ENCODE measurements at places on chromosomes 2 and 18.

GRCh38 chr2:37856101-37856751 is 68.9 kb upstream of the RMDN2 start:
- DNase-seq: no peak

DNA sequence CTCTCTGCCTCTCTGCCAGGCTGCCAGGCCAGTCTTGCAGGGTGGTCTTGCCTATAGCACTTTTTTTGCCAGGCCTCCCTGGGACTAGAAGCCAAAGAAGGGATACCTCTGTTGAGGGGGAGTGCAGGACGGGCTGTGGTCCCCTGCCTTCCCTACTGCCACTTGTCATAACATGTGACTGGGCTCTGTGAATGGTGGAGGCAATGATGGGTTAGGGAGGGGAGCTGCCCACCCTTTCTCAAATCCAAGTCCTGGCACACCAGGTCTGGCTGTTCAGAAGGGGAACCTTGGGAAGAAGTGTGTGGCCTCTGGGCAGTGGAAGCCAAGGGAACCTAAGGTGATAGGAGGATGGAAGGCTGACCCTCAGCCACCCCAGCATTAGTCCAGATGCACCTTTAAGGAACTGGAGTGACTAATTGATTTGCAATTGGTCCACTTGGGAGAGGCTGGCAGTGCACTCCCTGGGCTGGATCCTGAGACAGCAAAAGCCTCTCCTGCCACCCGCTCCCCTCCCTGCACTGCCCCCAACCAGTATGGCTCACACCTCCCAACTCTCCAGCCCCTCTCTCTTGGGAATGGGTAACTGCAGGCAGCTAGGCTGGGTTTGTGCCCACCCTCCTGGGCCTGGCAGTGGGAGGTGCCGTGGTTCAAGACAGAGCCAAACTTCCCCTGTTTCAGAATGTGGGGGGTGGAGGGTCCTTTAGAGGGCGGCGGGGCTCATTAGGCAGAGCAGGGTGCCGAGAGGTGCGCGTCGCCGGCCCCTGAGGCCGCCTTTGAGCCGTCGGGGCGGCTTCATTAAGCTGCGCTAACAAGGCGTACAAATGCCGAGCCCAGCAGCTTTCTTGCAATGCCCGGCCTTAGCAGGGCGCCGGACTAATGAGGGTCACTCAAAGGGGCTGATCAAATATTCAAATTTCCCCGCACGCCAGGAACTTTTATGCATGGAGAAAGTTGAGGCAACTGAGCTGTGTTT is 4.5 kb upstream of the SIX3 start:
- no peak for DNase-seq

DNA sequence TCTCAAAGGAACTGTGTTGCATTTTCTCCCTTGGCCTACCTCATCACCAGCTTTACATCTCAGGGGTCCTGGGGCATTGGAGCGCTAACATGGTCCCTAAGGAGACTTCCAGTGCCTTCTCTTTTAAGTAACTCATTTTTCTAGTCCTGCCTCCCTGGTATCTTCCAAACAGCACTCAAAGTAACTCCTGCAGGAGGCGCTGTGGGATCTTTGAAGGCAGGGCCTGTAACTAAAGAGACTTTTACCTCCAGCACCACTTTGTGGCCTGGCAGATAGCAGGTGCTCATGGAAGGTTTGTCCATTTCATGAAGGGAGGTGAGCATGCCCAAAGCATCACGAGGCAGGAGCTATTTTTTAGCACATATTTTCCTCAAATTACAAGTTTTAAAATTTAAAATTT is 411.0 kb upstream of the GYPC start:
- peak; percentile 12 for DNase-seq

GRCh38 chr18:76350134-76351025 is 144.7 kb downstream of the ZNF516 start:
- DNase-seq: no peak

DNA sequence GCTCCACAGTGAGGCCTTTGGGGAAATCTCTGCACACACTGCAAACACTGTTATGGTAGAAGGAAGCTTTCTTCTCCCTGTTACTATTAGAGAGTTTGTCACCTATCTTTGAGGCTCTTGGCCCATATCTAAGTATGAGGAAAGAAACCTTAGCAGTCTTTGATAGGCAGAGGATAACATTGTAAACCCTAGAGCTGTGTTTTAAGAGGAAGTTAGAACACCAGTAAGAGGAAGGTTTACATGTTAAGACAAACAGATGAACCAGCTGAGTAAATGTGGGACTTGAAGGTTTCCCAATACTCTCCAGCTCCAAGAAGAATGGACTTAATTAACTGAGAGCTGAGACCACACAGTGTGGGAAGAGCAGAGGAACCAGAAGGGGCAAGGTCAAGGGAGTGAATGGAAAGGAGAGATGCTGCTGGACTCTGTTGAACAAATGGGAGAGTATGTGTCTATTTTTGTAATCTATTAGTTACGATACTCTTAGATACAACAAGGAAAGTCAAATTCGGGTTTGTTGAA is 257.0 kb downstream of the DPP10 start:
- no peak for DNase-seq

DNA sequence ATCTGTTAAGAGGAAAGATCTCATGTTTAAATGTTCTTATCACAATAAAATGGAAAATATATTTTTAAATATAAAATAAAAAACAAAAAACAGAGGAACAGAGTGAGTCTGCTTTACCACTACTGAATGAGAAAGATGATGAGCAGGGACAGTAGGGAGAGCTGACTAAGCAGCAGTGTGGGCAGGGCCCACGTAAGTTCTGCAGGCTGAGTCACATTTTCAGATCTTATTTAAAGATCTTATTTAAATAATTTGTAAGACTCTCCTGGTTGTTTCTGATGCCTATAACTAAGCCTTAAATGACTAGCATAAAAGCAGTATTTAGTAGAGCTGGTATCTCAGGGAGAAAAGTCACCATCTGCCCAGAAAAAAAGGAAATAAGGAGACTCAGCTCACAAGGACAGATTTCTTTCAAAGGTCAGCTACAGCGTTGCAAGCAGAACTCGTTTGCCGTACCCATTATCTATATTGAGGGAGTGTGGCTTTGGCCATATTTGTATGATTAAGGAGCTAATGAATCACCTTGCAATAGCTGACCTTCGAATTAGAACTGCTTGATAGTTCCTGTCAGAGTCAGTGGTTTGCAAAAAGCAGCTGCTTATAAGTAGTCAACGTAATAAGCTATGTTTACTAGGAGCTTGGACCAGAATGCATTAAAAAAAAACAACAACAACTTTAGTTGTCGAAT is 322.1 kb upstream of the CHAC2 start:
- DNase-seq: no peak

DNA sequence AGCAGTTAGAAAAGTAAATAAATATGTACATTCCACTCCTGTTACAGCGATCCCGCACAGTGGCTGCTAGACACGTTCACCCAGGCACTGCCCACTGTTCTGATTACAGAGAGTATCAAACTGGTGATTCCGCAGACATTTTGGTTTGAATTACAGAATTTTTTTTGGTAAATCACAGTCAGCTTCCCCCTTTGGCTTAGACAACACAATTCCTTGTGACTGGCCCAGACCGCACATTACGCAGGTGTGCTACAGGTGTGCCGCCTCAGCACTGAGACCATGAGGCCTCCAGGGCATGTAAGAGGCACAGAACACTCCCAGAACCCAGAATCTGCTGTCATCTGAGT is 112.3 kb downstream of the PXDN start:
- DNase-seq: no peak

DNA sequence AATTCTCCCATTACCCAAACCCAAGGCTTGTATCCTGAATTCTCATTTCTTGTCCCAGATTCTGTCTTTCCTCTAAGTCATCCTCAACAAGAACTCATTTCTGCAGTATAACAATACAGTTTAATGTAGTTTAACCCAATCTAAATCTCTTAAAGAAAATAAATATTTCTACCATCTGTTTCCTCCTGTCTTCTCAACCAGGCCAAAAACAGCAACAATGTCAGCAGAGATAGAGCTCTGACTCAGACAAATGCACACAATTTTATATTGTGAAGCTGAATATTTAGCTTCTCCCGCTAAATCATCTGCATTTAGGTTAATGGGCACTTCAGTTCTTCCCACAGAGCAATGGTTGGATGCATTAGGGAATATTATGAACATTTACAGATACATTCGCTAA is 35.7 kb upstream of the KYNU start:
- no peak for DNase-seq

DNA sequence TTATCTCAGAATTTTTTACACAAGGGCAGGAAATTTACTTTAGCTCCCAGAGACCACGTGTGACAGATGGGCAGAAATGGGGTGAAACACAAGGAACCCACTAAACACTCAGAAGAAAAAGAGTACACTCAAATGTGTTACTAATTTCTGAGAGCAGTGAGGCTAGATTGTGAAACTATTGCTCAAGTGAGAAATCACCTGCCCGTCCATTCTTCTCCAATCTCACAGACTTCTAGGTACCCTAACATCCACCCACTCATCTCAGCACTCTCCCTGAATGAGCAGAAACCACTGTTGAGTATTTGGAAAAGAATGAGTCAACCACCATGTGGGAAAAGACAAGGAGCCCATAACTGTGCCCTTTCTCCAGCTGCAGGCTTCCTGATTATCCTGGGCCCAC is 293.0 kb upstream of the CDH2 start:
- DNase-seq: no peak

GRCh38 chr18:38695559-38696280 is 1130.1 kb upstream of the CELF4 start:
- no peak for DNase-seq

DNA sequence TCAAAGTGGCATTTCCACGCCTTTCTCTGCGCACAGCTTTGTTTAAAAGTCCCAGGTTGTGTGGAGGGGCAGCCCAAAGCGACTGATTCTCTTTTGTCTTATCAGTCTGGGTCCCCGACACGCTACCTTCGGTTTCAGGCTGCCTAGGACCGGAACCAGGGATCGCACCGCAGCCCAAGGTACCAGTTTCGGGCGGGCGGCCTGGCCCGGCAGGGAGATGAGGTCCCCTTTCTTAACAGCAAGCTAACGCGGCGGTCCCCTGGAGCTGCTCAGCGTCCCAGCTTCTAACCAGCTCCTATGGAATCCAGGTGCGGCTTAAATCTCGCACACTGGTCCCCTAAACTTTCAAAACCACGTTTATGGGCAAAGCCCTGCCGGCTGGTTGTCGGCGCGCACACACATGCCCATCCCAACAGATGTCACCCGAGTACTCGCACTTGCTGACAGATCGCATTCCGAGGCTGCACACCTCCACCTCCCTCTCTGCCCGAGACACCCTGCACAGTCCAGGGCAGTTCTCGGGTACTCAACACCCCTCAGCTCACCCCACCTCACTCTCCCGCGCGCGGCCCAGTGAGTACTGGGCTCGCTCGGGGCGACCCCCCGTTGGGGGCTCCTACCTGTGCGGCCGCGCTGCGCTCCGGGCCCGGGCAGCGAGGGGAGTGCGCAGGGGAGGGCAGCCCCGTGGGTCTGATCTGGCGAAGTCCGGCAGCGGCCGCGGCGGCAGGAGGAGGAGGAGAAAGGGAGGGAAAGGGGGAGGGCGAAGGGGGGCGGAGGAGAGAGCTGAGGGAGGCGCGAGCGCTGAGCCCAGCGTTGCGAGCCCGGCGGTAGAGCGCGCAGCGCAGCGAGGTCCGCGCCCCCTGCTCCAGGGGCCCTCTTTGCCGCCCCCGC is at the start of gene EFEMP1:
Gene EFEMP1 (minus strand): TSS at position 692 of the 891 bp plus-strand sequence. CDS start 1,342 bp downstream, outside the sequence.
- no peak for DNase-seq

- no peak for DNase-seq
These were observed 207.7 kb upstream of the CTAGE1 start for GRCh38 chr18:22625406-22625805.

GRCh38 chr2:57821088-57821487 is 225.5 kb upstream of the VRK2 start:
- no peak for DNase-seq

- DNase-seq: no peak
These were observed 105.0 kb downstream of the AGAP1 start for GRCh38 chr2:235598532-235599531.

- DNase-seq: peak; percentile 34
These were observed 19.0 kb upstream of the CCNYL1 start for GRCh38 chr2:207692206-207693065.

DNA sequence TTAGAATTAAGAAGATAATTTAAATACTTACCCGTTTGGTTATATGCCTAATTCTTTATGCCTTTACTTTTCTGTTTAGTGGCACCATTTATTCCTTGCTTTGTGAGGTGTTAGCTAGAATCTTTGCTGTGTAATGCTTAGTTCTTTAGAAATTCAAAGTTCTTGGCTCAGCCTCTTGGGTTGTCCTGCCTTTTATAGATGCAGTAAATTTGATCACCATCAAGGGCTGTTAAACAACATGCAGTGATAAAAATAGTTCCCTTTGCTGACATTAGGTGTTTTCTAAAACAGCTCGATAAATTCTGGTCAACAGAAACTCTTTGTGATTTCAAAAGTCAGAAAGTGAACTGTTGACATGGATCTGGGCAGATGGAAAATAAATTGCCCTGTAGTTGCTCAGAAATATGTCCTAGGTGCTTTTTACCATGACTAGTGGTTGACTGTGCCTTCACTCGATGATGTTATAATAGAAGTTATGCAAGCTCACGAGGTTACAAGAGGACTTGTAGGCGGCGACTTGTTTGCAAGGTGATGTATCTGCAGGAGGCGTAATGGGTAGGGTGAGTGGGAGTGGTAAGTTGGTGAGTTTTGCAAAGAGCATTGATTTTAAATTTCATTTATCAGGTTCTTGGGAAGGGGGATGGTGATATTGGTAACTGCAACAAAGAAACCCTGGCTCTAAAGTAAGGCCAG is 52.1 kb downstream of the LRRTM1 start:
- no peak for DNase-seq

DNA sequence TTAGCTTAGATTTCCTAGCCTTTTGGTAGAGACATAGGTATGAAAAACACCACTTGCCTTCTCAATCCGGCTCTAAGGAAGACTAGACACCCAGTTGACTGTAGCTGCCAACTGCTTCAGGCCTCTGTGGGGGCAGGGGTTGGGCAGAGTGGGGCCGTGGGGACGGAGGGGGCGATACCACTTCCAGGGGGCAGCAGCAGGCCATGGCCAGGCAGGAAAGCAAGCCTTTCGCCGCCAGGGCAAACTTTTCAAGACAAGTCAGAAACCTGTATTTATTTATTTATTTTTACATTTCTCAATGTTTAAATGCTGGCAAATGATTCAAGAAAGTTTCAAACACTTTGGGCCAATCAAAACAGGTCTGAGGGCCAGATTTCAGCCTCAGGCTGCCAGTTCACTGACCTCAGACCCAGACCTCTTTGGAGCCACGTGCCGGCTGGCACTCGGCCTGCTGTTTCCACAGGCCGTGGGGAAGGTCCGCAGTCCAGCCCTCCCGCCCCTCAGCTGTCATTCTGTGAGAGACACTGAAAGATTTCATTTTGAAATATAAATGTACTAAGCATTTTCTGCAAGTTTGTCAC is 63.8 kb downstream of the MEX3C start:
- no peak for DNase-seq
